KG1 (cell line): ENCODE measurements at places on chromosomes 3 and 15.

DNA sequence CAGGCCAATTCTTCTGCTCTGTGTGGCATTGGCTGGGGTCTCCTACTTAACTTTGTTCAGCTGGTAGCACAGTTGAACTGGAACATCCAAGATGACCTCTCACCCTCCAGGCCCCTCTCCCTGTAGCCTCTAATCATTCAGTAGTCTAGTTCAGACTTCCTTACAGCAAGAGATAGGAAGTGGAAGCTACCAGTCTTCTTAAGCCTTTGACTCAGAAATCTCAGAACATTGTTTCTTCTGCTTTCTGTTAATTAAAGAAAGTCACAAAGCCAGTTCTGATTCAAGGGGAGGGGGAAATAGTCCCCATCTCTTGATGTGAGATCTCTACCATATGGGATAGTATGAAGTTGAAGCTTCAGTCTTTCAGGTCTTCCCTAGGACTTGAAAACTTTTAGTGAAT is 18.8 kb upstream of the SACM1L start:
- no peak for DNase-seq

DNA sequence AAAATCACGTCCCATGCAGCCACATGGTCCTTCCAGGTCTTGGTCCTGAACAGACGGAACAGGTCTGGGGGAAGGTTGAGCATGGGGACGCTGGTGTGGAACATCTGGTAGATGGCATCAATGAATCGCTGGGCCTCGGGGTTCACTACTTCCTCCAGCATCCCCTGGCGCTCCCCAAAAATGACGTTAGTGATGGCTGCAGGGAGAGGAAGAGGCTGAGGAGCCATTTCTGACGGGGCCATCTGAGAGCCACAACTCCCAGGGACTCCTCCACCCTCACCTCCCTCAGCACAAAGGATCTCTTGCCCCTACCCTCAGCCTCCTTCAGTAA is 23.7 kb downstream of the CYP11A1 start:
- no peak for DNase-seq

- peak; percentile 4 for DNase-seq
Measured at GRCh38 chr3:158312560-158313141, 202.8 kb downstream of the RSRC1 start.

DNA sequence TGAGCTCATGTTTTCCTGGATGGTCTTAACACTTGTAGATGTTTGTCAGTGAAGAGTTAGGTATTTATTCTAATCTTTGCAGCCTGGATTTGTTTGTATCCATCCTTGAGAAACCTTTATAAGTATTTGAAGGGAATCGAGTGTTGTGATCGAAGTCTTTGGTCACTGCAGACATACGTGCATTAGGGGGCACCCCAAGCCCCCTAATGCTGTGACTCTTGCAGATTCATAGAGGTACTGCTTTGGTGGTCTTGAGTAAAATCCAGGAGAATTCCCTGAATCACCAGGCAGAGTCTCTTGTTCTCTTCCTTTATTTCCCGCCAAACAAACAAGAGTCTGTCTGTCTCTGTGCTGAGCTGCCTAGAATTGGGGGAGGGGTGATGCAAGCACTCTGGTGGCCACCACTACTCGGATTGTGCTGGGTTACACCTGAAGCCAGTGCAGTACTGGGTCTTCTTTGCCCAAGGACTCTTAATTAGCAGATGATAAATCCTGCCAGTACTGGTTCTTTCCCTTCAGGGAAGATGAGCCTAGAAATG is 170.5 kb upstream of the POU1F1 start:
- no peak for DNase-seq

DNA sequence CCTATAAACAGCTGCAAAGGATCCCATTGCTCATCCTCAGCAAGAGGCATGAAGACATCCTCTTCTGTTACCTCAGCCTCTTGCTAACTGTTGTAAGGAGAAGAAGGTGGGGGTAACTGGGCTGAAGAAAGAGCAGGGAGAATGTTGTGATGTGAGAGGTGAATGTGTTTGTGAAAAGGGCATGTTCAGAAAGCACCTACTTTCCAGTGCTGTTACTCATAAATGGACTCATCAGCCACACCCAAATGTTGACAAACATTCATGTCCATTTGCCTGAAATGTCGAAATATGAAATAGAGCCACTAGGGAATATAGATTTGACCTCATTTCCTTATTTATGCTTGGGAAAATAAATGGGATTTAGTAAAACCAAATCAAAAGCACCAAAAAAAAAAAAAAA is 12.6 kb downstream of the SLC24A1 start:
- DNase-seq = no peak

DNA sequence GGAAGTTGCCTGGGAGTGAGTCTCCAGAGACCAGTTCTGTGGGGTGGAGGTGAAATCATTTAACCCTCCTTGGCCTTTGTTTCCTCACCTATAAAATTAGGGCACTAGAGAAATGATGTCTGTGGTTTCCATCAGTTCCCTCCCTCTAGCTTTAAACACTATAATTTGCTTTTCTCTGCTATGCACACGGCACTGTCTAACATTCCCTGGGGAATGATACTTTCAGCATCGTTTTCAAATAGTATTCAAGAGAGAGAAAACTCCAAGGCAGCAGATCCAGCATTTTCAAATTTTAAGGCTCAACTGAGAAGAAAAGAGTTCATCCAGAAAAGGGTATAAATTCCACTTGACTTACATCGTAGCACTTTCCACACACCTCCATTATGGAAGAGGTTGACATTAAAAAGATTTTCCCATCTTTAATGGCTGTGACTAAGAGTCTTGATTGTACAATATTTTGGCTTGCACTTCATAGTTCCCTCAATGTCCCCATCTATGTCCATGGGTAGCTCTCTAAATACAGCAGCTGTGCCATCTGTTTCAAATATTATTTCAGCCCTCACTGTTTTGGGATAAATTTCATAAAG is 137.7 kb upstream of the ZPLD1 start:
- no peak for DNase-seq
